ENCODE measurements at places on chromosomes 3 and 15.
A peak's percentile ranks its signal among the peaks of the same experiment; 100 is the strongest.

- no peak for DNase-seq
Measured at GRCh38 chr15:93027413-93027812, 61.6 kb downstream of the RGMA start.

GRCh38 chr3:28577941-28578500 lies 229.4 kb upstream of the AZI2 start:
- DNase-seq, result no peak

GRCh38 chr3:80233576-80233975 lies 465.8 kb upstream of the ROBO1 start:
- DNase-seq, result no peak

- DNase-seq, result peak; percentile 90
Measured at GRCh38 chr15:59296181-59296617, 76.5 kb downstream of the MYO1E start.

DNA sequence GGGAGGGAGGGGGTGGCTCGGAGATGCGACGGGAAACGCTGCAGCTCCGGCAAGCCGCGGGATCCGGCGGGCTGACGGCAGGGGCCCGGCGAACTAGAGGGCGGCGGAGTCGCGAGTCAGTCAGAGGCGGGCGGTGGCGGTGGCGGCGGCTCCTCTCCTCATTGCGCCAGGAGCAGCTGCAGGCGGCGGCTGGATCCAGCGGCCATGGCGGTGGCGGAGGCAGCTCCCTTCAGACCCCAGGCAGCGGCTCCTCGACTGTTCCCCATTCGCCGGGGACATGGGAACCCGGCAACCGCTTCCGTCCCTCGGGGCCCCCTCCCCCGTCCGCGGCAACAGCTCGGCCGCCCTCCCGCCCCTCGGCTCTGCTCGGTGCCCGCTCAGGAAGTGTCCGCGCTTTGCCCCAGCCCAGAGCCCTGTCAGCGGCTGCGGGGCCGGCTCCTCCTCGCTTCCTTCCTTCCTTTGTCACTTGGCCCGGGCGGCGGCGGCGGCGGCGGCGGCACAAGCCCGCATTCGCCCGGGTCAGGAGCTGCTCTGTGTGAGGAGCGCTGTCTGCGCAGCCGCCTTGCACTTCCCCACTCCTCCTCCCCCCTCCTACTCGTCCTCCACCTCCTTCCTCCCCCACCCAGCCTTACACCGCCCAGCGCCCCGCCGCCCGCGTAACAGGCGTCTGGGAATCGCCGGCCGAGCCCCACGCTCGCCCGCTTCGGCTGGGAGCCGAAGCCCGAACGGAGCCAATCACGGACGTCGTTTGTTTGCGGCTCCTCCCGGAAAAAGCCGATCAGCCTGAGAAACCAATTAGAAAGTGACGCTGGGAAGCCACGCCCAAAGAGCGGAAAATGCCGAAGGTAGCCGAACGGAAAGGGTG lies at the start of gene GSK3B:
Gene GSK3B, minus strand, starts transcription at position 537 of the 865 bp plus-strand sequence. CDS start 1,013 bp downstream, outside the sequence.
- no peak for DNase-seq

GRCh38 chr3:130515755-130516154 lies 1.2 kb upstream of the COL6A6 start:
- no peak for DNase-seq

- no peak for DNase-seq
Measured at GRCh38 chr3:48885753-48886152, 12.9 kb downstream of the SLC25A20 start.

DNA sequence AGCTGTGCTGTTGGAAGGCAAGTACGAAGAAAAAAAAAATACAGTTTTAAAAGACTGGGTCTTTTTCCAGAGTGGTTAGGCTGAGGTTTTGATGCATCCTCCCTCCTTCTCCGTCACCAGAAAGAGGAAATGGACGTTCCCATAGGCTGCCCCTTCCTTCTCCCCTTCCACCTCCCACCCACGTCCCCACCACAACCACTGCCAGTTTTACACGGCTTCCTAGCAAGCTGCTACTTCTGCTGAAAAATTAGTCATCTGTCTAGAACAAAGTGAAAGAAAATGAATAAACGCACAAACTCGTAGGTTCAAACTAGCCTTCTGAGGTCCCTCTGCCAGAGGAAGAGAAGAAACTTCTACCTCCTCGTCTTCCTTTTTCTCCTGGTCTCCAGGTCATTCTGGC lies 71.6 kb upstream of the RPL35A start:
- DNase-seq, result no peak

DNA sequence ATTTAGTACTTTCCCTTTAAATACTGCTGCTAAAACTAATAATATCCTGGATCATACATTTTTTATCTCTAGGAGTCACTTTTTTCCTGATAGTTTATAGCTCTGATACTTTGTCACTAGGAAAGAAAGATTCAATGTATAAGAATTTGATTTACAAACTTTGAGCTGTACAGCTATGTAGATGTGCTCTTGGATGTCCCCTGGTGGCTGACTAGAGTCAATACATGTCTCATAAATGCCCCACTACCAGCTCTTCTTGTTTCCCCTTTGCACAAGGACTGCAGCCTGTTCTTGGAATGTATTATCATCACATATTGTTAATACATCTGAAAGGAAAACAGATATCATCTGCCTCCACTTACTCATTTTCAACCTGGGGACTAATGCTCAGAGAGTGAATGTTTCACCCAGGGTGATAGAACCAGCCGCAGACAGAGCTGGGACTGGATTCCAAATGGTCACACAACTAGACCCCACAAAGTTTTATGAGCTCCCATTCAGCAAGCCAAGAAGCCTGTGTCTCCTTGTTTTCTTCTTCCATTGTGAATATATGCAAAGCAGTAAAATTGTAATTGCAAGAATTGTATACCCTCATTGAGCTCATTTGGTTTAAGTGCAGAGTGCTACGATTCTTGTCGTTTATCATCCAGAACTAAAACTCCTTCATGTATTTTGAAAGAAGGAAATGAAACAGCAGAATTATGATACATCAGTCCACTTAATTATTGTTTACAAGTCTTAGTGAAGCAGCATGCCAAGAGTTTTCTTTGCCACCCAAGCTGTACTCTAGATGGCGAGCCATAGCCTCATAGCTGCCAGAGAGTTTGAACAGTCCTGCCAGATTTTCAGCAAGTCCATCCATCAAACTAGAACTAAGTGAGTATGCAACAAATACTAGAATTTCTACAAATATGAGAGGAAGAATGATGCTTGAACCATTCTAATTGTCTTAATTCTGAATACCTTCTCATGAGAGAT lies 261.6 kb upstream of the LMCD1 start:
- DNase-seq, result no peak

- no peak for DNase-seq
Measured at GRCh38 chr3:183081459-183082183, 17.7 kb downstream of the MCCC1 start.

- no peak for DNase-seq
Measured at GRCh38 chr3:159924411-159924810, 64.2 kb upstream of the IL12A start.

GRCh38 chr3:13718000-13718399 lies 161.9 kb downstream of the WNT7A start:
- DNase-seq, result no peak

- DNase-seq, result no peak
Measured at GRCh38 chr3:21836227-21836626, 85.2 kb upstream of the ZNF385D start.

- DNase-seq, result no peak
Measured at GRCh38 chr3:100910986-100911385, 82.2 kb downstream of the ABI3BP start.

GRCh38 chr3:4532535-4533112 lies 39.5 kb downstream of the ITPR1 start:
- DNase-seq, result no peak

DNA sequence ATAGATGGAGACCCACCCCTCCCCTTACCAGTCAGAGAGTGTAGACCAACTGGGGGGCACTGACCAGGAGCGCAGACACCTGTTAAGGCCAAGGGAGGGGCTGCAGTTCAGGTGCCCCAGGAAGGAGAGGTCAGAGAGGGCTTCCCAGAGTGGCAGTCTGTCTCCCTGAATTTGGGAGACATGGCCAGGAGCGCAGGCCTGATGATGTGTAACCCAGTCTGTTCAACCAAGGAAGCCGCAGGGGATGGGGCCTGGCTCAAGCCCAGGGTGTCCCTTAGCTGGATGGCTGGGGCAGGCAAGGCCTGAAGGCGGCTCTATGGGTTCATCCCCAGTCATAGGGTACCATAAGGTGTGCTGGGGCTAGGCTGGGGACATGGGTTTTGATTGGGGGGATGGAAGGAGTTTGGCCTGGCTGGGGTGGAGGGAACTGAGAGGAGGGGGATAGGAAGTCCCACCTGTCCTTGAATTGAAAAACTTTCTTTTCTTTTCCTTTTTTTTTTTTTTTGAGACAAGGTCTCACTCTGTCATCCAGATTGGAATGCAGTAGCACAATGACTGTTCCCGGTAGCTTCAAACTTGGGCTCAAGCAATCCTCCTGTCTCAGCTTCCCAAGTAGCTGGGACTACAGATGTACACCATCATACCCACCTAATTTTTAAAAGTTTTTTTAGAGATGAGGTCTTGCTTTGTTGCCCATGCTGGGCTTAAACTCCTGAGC lies 75.7 kb downstream of the SMAD6 start:
- no peak for DNase-seq

GRCh38 chr15:75928680-75929608 lies 25.3 kb downstream of the FBXO22 start:
- DNase-seq, result no peak

- DNase-seq, result no peak
Measured at GRCh38 chr15:64808785-64809453, 16.5 kb downstream of the PIF1 start.

GRCh38 chr3:25472153-25472552 lies 44.1 kb downstream of the RARB start:
- DNase-seq, result no peak

- no peak for DNase-seq
Measured at GRCh38 chr3:110236976-110237610, 834.5 kb upstream of the NECTIN3 start.

DNA sequence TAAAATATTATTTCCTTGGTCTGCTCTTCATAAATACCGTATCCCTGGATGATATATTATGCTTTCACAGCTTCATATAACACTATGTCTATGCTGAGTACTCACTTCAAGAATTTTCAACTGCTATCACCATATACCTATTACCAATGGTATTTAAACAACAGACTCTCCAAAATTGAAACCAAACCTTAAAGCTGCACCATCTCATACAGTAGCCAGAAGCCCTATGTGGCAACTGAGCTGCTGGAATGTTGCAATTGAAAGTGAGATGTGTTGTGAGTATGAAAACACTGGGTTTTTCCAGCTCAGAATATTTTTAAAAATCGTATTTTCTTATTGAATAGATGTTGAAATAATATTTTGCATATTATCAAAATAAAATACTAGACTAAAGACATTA lies 130.1 kb upstream of the GOLGA6L6 start:
- DNase-seq, result no peak

- no peak for DNase-seq
Measured at GRCh38 chr15:68186671-68187397, 18.3 kb downstream of the CALML4 start.

GRCh38 chr3:188691665-188692064 lies 480.1 kb upstream of the TPRG1 start:
- DNase-seq, result no peak

DNA sequence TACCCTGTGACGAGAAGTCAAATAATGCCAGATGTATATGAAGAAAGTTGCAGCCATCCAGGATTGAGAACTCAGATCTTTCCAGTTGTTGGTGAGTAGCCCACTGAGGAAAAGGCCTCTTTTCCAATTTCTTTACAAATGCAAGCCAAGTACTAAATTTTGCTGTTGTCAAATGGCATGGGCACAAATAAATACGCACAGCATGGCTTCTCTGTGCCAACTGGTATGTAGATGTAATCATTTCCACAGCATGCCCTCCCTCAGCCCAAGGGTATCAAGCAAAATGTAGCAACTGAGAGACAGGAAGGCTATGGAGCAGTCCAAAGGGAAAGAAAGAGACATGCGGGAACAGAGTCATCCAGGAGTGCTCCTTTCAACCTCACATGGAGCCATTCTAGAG lies 105.4 kb downstream of the FGF12 start:
- DNase-seq, result no peak

GRCh38 chr3:82044930-82045705 lies 283.7 kb upstream of the GBE1 start:
- DNase-seq, result peak; percentile 9

DNA sequence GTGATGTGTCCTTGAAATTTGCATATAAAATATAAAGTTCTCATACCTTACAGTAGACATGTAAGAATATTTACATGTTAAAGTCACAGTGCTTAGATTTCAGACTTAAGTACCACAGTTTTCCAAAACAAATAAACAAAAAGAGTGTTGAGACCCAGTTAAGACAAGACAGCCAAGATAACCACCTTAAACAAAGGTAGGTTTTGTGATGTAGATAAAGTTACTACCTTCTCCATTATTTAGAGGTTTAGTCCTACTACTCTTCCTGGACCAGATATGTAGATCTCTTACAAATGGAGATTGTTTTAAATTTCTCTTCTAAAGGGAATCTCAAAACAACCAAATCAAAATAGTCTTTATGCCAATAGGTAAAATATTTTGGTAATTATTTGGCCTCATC lies 15.7 kb downstream of the OR5H15 start:
- DNase-seq, result no peak

DNA sequence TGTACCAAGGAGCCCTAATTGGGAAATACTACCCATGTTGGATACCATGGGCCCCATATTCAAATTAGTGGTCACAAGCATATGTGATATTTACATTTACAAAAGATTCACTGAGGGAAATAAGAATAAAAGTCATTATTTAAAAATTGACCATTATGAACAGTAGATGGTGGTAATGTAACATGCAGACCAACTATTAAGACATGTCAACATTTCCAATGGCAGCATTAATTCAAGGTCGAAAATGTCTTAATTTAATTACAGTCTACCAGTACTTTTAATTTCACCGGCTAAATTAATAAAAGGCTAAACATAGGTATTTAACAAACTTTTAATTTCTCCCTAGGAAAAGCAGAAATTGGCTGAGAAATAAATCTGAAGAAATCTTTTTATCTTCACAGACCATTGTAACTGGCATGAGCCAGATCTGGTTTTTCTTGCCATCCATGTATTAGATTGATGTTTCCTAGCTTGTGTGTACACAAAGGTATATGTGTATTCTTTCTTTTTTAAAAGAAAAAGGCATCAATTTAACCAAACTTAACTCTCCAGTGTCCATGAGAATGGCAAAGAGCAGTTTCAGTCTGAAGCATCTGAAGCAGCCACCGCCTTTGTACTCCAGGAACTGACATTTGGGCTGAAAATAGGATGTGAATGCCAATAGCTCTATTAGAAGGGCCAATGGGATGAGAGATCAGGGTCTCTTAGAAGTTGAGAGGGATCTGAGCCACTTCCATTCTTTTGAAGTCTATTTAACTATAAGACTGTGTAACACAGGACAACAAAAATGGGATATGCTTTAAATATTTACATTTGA lies 26.6 kb downstream of the NEK11 start:
- no peak for DNase-seq

DNA sequence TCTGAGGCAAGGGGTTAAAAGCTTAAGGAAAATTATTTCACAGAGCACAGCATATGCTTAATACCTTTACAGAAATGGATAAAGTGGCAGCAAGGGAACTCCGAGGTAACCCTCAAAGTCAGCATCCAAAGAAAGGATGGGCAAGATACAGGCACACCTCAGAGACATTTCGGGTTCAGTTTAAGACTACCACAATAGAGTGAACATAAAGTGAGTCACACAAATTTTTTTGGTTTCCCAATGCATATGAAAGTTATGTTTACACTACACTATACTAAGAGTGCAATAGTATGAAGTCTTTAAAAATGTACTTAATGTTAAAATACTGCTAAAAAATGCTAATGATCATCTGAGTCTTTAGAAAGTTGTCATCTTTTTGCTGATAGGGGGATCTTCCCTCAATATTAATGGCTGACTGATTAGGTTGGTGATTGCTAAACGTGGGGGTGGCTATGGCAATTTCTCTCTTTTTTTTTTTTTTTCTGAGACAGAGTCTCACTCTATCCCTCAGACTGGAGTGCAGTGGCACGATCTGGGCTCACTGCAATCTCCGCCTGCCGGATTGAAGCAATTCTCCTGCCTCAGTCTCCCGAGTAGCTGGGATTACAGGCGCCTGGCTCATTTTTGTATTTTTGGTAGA lies 10.0 kb downstream of the UBR1 start:
- no peak for DNase-seq

Data from kidney epithelial cell (primary cell).